ENCODE measurements at places on chromosomes 11 and 22.
A peak's percentile ranks its signal among the peaks of the same experiment; 100 is the strongest.

- no peak for DNase-seq
Observed at GRCh38 chr11:28657378-28658030, 549.3 kb downstream of the METTL15 start.

GRCh38 chr11:86174101-86175046 is 70.2 kb upstream of the EED start:
- DNase-seq = peak; percentile 94

GRCh38 chr11:119218141-119218878 is 12.2 kb downstream of the CBL start:
- DNase-seq = peak; percentile 86

- DNase-seq = no peak
Observed at GRCh38 chr11:4118107-4118506, 23.5 kb downstream of the RRM1 start.

DNA sequence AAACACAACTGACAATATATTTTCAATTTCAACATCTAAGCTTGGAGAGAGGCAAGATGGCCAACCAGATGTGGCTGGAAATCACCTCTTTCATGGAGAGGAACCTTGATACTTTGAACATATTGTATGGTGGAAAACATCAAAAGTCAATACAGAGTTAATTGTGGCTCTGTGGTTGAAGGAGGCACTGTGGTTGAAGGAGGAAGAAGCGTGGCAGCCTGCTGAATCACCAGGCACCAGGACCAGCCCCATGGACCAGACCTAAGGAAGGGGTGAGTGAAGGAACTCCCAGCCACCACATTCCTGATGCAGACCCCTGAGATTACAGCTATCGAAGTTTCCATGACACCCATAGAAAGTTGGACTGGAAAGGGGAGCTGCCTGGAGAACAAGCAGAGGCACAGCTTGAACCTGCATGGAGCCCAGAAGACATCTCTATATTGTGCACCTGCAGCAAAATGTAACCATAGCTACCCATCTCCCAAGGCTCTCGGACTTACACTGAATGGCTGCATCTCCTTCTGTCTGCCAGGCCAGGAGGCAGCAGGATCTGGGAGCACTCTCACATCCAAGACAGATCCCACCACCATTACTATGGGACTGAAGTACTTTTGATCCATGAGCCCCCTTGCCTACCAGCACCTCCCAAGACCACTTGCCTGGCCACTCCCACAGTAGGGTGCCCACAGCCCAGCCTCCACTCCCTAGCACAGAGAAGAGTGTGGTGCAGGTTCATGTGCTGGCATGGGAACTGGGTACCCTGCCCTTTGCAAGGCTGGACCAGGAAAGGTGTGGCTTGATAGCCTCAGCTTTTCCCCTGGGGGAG is 79.8 kb upstream of the SC5D start:
- no peak for DNase-seq

DNA sequence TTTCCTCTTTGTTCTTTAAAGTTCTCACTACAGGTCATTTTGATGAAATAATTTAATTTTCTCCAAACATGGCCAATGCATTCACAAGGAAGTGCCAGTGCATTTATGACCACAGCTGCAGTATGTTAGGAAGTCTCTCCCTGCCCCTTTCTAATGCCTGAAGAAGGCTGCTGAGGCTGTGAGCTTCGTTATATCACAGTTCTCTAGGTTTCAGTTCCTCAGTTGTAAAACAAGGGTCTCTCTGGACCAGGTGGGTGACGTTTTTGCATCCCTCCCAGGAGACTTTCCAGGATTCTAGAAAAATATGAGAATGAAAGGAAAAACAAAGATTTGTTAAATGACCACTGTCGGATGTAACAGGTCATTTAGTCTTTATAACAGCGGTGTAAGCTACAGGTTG is 171.6 kb downstream of the LARGE1 start:
- no peak for DNase-seq

GRCh38 chr11:83659466-83659865 is 373.3 kb upstream of the CCDC90B start:
- no peak for DNase-seq

All from BJ (cell line).